ENCODE measurements at places on chromosomes 2 and 18.

GRCh38 chr18:8162802-8163201, 446.4 kb upstream of the RAB12 start:
- no peaks in the 10 kb centered on the region for H3K36me3 ChIP-seq
- DNase-seq = no peak
- H3K4me1 ChIP-seq = no peaks in the 10 kb centered on the region

DNA sequence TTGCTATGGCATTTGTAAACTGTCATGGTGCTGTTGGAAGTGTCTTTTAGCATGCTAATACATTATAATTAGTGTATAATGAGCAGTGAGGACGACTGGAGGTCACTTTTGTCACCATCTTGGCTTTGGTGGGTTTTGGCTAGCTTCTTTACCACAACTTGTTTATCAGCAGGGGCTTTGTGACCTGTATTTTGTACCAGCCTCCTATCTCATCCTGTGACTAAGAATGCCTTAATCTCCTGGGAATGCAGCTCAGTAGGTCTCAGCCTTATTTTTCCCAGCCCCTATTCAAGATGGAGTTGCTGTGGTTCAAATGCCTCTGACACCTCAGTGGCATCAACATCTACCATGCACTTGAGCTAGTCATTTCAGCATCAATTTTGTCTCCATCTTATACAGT, 29.7 kb downstream of the LYPD6 start:
- H3K36me3 ChIP-seq = no peaks in the 10 kb centered on the region
- H3K27me3 ChIP-seq = no peaks in the 10 kb centered on the region
- H3K27ac ChIP-seq = no peak overlapping the region
- no peaks in the 10 kb centered on the region for H3K4me1 ChIP-seq
- DNase-seq = no peak
- no peak overlapping the region for H3K4me3 ChIP-seq

GRCh38 chr2:150561076-150561475, 73.6 kb upstream of the RND3 start:
- no peak overlapping the region for H3K27ac ChIP-seq
- H3K36me3 ChIP-seq = no peaks in the 10 kb centered on the region
- H3K4me3 ChIP-seq = no peak overlapping the region
- no peaks in the 10 kb centered on the region for H3K4me1 ChIP-seq
- DNase-seq = no peak
- H3K27me3 ChIP-seq = no peaks in the 10 kb centered on the region

- DNase-seq = no peak
- no peak overlapping the region for H3K4me3 ChIP-seq
- H3K36me3 ChIP-seq = peaks cover 15% of the 10 kb centered on the region
- H3K27me3 ChIP-seq = no peaks in the 10 kb centered on the region
- no peak overlapping the region for H3K27ac ChIP-seq
- H3K4me1 ChIP-seq = no peaks in the 10 kb centered on the region
Measured at GRCh38 chr2:231800493-231801091, 14.3 kb downstream of the COPS7B start.

GRCh38 chr2:42558827-42559226, 9.6 kb upstream of the MTA3 start:
- no peaks in the 10 kb centered on the region for H3K4me1 ChIP-seq
- H3K27ac ChIP-seq = no peak overlapping the region
- H3K4me3 ChIP-seq = no peak overlapping the region
- DNase-seq = no peak
- no peaks in the 10 kb centered on the region for H3K36me3 ChIP-seq

- no peaks in the 10 kb centered on the region for H3K4me1 ChIP-seq
- H3K36me3 ChIP-seq = no peaks in the 10 kb centered on the region
- no peak overlapping the region for H3K27ac ChIP-seq
- H3K27me3 ChIP-seq = no peaks in the 10 kb centered on the region
- DNase-seq = no peak
Measured at GRCh38 chr2:120600786-120601185, 134.9 kb upstream of the GLI2 start.

GRCh38 chr2:171794918-171795317, 99.1 kb downstream of the SLC25A12 start:
- no peak overlapping the region for H3K27ac ChIP-seq
- H3K4me3 ChIP-seq = no peak overlapping the region
- no peak for DNase-seq
- H3K27me3 ChIP-seq = no peaks in the 10 kb centered on the region
- H3K4me1 ChIP-seq = no peaks in the 10 kb centered on the region
- H3K36me3 ChIP-seq = no peaks in the 10 kb centered on the region

- H3K36me3 ChIP-seq = no peaks in the 10 kb centered on the region
- no peaks in the 10 kb centered on the region for H3K4me1 ChIP-seq
- no peaks in the 10 kb centered on the region for H3K27me3 ChIP-seq
- DNase-seq = no peak
- no peak overlapping the region for H3K27ac ChIP-seq
Measured at GRCh38 chr2:25806941-25807340, 71.3 kb downstream of the ASXL2 start.

DNA sequence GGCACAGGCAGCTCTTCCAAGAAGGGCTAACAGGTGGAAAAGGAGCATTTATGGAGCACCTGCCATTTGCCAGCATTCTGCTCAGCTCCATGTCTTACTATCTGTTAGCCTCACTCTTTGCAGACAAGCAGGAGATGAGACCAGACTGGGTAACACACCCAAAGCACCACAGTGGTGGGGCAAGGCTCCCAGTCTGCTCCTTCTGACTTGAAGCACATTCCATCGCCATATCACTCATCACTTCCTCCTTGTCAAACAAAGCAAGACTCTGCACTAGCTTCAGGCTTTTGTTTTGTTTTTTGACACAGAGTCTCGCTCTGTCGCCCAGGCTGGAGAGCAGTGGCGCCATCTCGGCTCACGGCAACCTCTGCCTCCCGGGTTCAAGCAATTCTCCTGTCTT, 182.8 kb downstream of the MGAT5 start:
- peaks cover 8% of the 10 kb centered on the region for H3K36me3 ChIP-seq
- no peaks in the 10 kb centered on the region for H3K4me1 ChIP-seq
- H3K4me3 ChIP-seq = no peak overlapping the region
- H3K27me3 ChIP-seq = no peaks in the 10 kb centered on the region
- no peak for DNase-seq

GRCh38 chr2:177547122-177547521, 154.5 kb downstream of the AGPS start:
- no peaks in the 10 kb centered on the region for H3K36me3 ChIP-seq
- no peak for DNase-seq
- no peaks in the 10 kb centered on the region for H3K4me1 ChIP-seq
- no peak overlapping the region for H3K27ac ChIP-seq

GRCh38 chr2:194203898-194204297, 1453.1 kb upstream of the SLC39A10 start:
- no peaks in the 10 kb centered on the region for H3K27me3 ChIP-seq
- no peaks in the 10 kb centered on the region for H3K36me3 ChIP-seq
- DNase-seq = no peak
- H3K4me1 ChIP-seq = no peaks in the 10 kb centered on the region

GRCh38 chr18:47928466-47928865, 2.0 kb downstream of the SMAD2 start:
- peak overlapping the region; percentile 63 for H3K4me3 ChIP-seq
- no peaks in the 10 kb centered on the region for H3K36me3 ChIP-seq
- peak overlapping the region; percentile 17 for H3K27ac ChIP-seq
- H3K27me3 ChIP-seq = no peaks in the 10 kb centered on the region

- DNase-seq = no peak
- H3K4me3 ChIP-seq = no peak overlapping the region
- no peak overlapping the region for H3K27ac ChIP-seq
- H3K27me3 ChIP-seq = no peaks in the 10 kb centered on the region
Measured at GRCh38 chr2:216257089-216257488, 115.2 kb downstream of the MARCHF4 start.

DNA sequence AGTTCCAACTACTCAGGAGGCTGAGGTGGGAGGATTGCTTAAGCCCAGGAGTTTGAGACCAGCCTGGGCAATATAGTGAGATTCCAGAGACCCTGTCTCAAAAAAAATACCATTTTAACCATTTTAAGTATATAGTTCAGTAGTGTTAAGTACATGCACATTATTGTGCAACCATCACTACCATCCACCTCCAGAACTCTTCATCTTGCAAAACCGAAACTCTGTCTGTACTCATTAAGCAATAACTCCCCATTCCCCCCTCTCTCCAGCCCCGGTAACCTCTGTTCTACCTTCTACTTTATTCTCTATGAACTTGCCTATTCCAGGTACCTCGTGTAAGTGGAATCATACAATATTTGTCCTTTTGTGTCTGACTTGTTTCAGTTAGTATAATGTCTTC, 86.4 kb downstream of the GFPT1 start:
- DNase-seq = no peak
- no peak overlapping the region for H3K27ac ChIP-seq
- H3K36me3 ChIP-seq = no peaks in the 10 kb centered on the region
- H3K4me1 ChIP-seq = no peaks in the 10 kb centered on the region
- no peak overlapping the region for H3K4me3 ChIP-seq
- no peaks in the 10 kb centered on the region for H3K27me3 ChIP-seq

- no peaks in the 10 kb centered on the region for H3K27me3 ChIP-seq
- no peaks in the 10 kb centered on the region for H3K36me3 ChIP-seq
- no peak overlapping the region for H3K4me3 ChIP-seq
- no peak overlapping the region for H3K27ac ChIP-seq
- DNase-seq = no peak
Measured at GRCh38 chr2:4780679-4781078, 911.5 kb upstream of the SOX11 start.
